ENCODE measurements at places on chromosomes 1 and 21.

- DNase-seq = peak; percentile 53
Measured at GRCh38 chr1:107724648-107725047, 240.3 kb downstream of the VAV3 start.

DNA sequence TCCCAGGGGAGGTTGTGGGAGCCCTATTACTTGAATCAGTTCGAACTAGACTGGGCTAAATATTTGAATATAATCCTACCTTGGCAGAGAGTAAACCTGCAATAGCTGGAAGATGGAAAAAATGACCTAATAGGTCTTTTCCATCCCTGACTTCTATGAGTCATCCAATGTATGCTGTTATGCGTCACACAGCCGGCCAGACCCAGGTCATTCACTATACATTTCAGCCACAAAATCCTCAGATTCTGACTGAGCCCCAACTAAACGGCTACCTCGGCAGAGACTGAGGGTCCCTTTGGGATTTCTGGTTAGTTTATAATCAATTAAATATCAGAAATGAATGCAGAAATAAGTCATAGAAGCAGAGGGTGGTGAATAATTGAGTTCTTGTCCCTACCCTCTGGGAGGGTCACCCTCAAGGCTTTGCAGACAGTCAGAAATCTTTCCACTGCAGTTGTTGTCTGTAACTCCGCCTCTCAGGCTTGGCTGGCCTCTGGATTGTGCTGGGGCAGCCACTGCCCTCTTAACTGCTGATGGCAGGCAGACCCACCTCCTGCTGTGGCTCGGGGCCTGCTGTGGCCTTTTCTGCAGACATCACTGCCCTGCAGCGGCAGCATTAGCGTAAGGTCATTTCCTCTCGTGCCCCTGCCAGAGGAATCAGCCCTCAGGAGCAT is 240.5 kb downstream of the TGFB2 start:
- peak; percentile 70 for DNase-seq

DNA sequence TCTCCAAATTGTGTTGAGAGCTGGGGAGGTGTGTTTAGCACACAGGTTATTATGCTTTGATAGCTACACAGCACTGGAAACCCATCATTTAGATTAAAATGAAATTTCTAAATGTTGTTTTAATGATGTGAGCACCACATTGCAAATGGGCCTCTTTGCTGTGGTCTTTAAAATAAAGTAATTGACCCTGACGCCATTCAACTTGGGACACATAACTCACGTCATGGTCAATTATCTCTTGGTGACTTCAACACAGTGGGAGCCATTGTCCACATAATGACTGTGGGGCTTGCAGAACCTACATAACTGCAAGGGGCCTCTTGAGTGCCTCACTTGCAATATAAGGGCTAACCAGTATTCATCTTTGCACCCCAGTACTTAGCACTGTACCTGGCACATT is 280.4 kb downstream of the HLX start:
- DNase-seq = no peak

- peak; percentile 88 for DNase-seq
Measured at GRCh38 chr1:241413386-241413785, 56.4 kb upstream of the RGS7 start.

DNA sequence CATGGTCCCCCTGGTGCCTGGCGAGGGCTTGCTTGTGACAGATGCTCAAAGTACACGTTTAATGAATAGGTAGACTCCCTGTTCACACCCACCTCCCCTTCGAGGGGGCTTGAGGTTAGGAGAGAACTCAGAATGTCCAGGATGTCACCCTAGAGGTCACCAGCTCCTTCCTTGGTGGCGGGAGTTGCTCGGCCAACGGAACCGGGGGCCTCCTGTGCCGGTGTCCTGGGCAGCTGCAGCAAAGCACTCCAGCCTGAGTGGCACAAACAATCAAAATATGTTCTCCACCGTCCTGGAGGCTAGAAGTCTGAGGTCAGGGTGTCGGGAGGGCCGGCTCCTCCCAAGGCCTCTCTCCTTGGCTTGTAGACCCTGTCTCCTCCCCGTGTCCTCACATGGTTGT is 71.0 kb downstream of the AJAP1 start:
- no peak for DNase-seq

DNA sequence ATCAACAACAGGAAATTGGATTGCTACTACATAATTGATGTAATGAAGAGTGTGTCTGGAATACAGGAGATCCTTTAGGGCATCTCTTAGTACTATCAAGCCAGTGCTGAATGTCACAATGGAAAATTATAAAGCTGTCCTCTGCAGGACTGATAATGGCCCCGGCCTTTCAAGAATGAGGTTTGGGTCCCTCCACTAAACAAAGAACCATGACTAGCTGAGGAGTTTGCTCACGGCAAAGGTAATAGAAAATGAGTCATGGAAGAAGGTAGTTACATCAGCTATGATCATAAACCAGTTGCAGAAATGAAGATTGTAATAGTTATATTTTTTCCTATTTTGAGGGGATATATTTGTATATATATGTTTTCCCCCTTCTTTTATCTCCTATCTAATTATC is 145.8 kb downstream of the KCNJ6 start:
- no peak for DNase-seq

DNA sequence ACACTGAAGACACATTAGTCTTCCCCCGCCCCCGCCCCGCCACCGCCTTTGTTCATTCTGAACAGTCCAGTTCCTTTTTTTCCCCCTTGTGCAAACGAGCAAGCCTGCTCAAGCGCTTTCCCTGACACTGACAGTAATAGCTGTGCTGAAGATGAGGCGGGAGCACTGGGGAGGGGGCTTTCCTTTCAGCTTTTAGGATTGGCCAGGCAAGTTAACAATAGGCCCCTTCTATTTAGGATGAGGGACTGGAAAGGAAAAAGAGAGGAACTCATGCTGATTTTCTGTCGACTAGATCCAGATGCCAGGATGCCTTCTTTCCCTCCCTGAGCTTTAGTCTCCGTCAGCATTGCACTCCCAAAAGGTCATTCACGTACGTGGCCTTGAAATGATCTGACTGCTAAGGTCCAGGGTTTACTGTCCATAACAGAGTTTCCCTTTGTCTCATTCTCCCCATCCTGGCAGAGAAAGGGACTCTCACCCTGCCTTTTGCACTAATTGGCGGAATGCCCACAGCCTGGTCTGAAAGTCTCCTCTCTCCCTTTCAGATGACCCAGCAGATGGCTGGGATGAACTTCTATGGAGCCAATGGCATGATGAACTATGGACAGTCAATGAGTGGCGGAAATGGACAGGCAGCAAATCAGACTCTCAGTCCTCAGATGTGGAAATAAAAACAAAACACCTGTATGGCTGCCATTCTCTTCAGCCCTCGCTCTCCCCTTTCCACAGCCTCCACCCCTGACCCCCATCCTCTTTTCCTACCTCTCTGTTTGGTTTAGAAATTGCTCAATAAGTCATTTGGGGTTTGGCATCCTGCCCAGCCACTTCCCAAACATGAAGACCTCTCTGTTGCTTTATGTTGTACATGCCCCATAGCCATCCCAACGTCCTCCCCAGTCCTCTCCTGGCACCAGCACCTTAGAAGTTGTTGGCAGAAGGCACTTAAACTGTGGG is 28.6 kb upstream of the ZFP69B start:
- DNase-seq = no peak

GRCh38 chr1:42439940-42440339 is 15.9 kb downstream of the ZMYND12 start:
- peak; percentile 85 for DNase-seq

DNA sequence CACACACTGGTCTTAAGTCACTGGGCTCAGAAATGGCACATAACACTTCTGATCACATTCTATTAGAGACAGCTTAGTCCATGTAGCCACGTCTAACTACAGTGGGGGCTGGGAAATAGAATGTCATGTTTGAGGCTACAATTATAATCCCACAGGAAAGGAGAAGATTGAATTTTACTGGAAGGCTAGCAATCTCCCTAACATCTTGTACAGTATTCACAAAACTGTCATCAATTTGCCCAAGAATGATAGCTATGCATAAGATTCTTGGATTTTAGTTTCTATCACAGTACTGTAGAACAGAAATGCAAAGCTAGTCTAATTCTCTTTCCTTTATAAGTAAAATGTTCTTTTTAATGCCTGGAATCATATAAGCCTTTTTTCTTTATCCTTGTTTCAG is 12.7 kb upstream of the ZMYM6 start:
- DNase-seq = no peak

Data from GM23248 (cell line).